Esophagus squamous epithelium (tissue), 5 donors: ENCODE measurements at places on chromosomes 12 and 14.

GRCh38 chr12:2347137-2347843 lies 294.5 kb downstream of the CACNA1C start:
- H3K27ac ChIP-seq, result no peak overlapping the region
- H3K27me3 ChIP-seq, result no peaks in the 10 kb centered on the region
- peaks cover 54% of the 10 kb centered on the region for H3K4me1 ChIP-seq
- no peak for DNase-seq
- no peak overlapping the region for H3K4me3 ChIP-seq

- no peaks in the 10 kb centered on the region for H3K36me3 ChIP-seq
- H3K27me3 ChIP-seq, result no peaks in the 10 kb centered on the region
- H3K4me1 ChIP-seq, result no peaks in the 10 kb centered on the region
- H3K27ac ChIP-seq, result no peak overlapping the region
- H3K4me3 ChIP-seq, result no peak overlapping the region
These were observed 43.1 kb downstream of the CACNA1C start for GRCh38 chr12:2095878-2096277.

DNA sequence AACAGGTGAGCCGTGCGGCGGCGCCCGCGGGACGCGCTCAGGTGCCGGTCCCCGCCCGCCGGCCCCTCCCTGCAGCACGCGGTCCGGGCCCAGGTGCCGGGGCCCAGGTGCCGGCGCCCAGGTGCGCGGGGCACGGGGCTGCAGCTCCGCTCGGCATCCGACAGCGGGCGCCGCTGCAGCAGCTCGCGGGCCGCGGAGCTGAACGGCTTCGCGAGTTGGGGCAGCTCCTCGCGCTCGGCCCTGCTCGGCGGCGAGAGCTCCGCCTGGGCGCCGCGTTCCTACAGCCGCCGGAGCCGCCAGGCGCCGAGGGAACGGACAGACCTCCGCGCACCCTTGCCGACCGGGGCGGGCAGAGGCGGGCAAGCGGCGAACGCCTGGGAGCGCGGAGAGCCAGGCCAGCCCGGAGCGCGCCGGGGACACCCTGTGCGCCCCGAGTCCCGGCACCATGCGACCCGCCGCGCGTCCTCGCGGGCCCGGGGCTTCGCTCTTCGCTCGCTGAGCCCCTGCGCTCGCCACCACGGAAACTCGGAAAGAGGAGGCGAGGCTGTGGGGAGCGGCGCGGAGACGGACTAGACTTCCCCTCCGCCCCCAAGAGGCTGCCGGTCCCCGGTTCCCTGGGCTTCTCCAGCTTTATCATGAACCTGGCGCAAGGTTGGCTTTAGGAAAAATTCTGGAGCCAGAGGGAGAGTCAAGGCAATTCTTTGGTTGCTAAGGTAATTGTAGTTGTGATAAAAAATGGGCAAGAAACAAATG lies at the start of gene RGS6:
Gene RGS6 (plus strand): TSS at position 201 of the 753 bp plus-strand sequence.
- H3K4me1 ChIP-seq, result peaks cover 23% of the 10 kb centered on the region
- H3K4me3 ChIP-seq, result peak within 1 kb of the TSS; percentile 28
- no peak within 1 kb of the TSS for H3K27ac ChIP-seq
- H3K27me3 ChIP-seq, result no peaks in the 10 kb centered on the region
- no peak for DNase-seq
- H3K36me3 ChIP-seq, result no peaks in the 10 kb centered on the region

DNA sequence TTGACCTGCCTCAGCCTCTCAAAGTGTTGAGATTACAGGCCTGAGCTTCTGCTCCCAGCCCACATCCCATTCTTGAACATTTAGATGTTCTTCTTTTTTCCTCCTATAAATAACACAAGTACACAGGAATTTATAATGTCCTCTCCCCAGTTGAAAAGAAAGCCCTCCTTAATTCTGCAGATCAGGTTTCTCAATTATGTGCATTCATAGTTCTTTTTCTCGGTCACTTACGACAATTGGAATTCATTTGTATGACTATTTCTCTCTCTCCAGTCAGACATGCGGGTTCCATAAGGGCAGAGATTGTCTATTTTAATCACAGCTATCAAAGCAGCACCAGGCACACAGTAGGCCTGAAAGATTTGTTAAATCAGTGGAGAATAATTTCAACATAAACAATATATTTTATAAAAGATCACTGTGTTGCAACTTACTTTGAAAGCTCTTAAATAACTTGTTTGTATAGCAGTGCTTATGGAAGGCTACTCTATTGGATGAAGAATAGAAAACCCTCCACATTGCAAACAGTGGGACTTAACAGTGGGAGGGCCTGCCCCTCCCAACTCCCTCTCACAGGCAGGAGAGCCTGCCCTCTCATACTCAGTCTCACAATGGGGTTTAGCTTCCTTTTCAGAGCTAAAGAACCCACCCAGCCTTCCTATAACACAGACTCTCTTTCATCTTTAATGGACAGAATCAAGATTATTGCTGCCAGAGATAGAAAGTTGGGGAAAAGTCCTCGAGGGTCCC lies 84.1 kb upstream of the TRAF3 start:
- peak overlapping the region; percentile 10 for H3K27ac ChIP-seq

GRCh38 chr12:112111931-112112330 lies 3.3 kb upstream of the NAA25 start:
- no peaks in the 10 kb centered on the region for H3K27me3 ChIP-seq
- DNase-seq, result no peak
- H3K4me3 ChIP-seq, result no peak overlapping the region
- H3K4me1 ChIP-seq, result peaks cover 21% of the 10 kb centered on the region

GRCh38 chr12:95972832-95973456 lies 23.2 kb downstream of the HAL start:
- H3K27ac ChIP-seq, result no peak overlapping the region
- no peaks in the 10 kb centered on the region for H3K4me1 ChIP-seq
- no peak overlapping the region for H3K4me3 ChIP-seq

- DNase-seq, result no peak
- H3K27ac ChIP-seq, result peak overlapping the region; percentile 82
- H3K27me3 ChIP-seq, result no peaks in the 10 kb centered on the region
- no peak overlapping the region for H3K4me3 ChIP-seq
- H3K4me1 ChIP-seq, result peaks cover 17% of the 10 kb centered on the region
These were observed 41.6 kb downstream of the ITPK1 start for GRCh38 chr14:93073910-93074769.

GRCh38 chr14:32846821-32847365 lies 91.8 kb upstream of the NPAS3 start:
- no peak for DNase-seq
- H3K27ac ChIP-seq, result no peak overlapping the region
- H3K27me3 ChIP-seq, result no peaks in the 10 kb centered on the region

DNA sequence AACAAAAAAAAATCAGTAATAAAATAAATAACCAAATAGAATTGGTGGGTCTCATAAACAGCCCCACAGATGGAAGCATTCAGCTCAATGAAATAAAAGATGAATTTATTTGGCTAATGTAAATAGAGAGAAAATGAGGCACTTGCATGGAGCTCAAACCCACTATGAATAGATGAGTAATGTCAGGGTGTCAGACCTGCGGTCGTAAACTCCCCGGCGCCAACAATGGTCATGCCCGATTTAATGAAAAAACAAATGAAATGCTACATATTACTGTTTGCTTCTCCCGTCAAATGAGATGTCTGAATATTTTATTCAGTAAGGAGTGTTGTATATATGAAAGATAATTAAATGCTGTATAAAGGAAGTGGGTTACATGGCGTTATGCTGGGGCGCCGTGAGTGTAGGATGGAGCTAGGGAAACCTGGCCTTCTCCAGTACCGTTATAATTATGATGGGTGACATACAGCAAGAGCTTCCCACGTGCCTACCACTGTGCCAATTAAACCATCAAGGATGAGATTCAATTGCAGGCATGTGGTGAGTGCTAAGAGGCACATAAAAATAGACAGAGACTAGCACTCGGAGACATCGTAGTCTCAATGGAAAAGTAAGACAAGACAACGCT lies 648.1 kb downstream of the BCL11B start:
- no peaks in the 10 kb centered on the region for H3K27me3 ChIP-seq
- DNase-seq, result no peak
- H3K36me3 ChIP-seq, result no peaks in the 10 kb centered on the region
- no peaks in the 10 kb centered on the region for H3K4me1 ChIP-seq
- no peak overlapping the region for H3K4me3 ChIP-seq
- H3K27ac ChIP-seq, result no peak overlapping the region

DNA sequence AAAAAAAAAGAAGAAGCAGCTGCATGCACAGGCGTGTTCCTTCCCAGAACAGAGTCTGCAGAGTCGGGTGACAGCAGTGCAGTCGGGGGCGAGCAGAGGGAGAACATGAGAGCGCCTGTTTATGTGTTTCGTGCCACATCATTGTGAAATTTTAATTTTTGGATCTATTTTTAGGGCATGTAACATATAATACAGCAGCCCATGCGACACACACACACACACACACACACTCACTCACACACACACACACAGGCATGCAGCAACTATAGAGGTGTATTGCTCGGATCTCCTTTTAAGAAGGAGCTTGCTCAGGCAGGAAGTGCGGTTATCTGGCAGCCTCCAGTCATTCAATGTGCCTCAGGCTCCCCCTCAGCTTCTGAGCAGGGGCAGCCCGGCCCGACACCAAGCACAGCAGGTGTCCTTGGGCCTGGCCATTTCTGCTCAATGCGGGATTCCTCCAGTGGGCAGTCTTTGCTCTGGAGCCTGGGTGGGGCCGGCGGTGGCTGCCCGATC lies 71.8 kb downstream of the ZNF664 start:
- H3K4me1 ChIP-seq, result peaks cover 14% of the 10 kb centered on the region
- no peak for DNase-seq
- no peak overlapping the region for H3K27ac ChIP-seq
- no peaks in the 10 kb centered on the region for H3K27me3 ChIP-seq

GRCh38 chr12:47065546-47065945 lies 13.9 kb upstream of the PCED1B start:
- H3K4me3 ChIP-seq, result no peak overlapping the region
- no peaks in the 10 kb centered on the region for H3K4me1 ChIP-seq
- DNase-seq, result no peak
- H3K27me3 ChIP-seq, result no peaks in the 10 kb centered on the region
- H3K36me3 ChIP-seq, result no peaks in the 10 kb centered on the region

- H3K27ac ChIP-seq, result peak overlapping the region; percentile 83
- no peaks in the 10 kb centered on the region for H3K36me3 ChIP-seq
- H3K4me1 ChIP-seq, result peaks cover 32% of the 10 kb centered on the region
- no peaks in the 10 kb centered on the region for H3K27me3 ChIP-seq
These were observed 51.0 kb upstream of the STK38L start for GRCh38 chr12:27193106-27193505.

DNA sequence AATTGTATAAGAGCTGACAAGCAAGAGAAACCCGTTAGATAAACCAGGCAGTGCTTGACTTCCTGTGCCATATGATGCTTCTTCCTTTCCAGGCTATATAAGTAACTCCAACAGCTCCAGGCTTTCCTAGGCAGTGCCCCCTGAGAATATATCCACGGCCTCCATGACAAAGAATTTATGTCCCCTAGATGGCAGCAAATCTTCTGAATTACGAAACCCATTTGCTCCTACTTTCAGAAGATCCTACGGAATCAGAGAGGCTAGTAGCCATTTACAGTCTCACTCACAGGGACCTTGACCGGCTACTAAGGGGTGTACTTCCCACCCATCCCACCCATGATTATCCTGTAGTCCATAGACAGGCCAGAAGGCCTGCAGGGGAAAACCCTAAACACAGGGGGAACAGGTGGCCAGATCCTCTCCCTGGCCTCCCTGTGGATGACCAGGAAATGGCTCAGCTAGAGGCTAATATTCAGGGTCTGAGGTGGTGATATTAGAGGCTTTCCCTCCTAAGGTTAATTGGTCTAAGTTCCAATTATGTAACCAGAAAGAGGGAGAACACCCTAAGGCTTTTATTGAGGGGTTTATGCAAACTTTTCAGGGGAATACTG lies 77.2 kb upstream of the DCD start:
- H3K27ac ChIP-seq, result no peak overlapping the region
- no peak overlapping the region for H3K4me3 ChIP-seq
- DNase-seq, result no peak
- H3K27me3 ChIP-seq, result no peaks in the 10 kb centered on the region
- no peaks in the 10 kb centered on the region for H3K4me1 ChIP-seq

DNA sequence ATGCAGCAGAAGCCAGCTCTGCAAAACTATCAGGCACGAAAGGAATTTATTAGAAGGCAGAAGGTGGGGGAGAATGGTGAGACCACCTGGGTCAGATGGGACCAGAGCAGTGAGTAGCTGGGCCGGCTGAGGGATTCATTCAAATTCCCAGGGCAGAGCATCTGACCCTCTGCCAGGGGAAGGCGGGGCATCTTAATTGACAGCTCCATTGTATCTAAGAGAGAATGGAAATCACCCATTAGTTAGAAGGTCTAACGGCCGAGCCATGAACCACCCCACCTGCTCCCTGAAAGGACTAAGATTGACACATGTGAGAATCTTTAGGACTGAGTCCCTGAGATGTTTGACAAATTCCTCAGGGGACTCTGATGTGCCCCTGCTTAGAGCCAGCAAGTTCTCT lies 83.7 kb downstream of the PHETA1 start:
- H3K27ac ChIP-seq, result no peak overlapping the region
- H3K36me3 ChIP-seq, result no peaks in the 10 kb centered on the region
- H3K4me1 ChIP-seq, result no peaks in the 10 kb centered on the region

GRCh38 chr12:42284876-42285275 lies 41.0 kb downstream of the ZCRB1 start:
- no peak for DNase-seq
- H3K27ac ChIP-seq, result no peak overlapping the region
- no peaks in the 10 kb centered on the region for H3K36me3 ChIP-seq
- no peaks in the 10 kb centered on the region for H3K4me1 ChIP-seq
- peaks cover 16% of the 10 kb centered on the region for H3K27me3 ChIP-seq
- no peak overlapping the region for H3K4me3 ChIP-seq

- peaks cover 10% of the 10 kb centered on the region for H3K4me1 ChIP-seq
- H3K27ac ChIP-seq, result peak overlapping the region; percentile 21
- no peaks in the 10 kb centered on the region for H3K27me3 ChIP-seq
- H3K4me3 ChIP-seq, result peak overlapping the region; percentile 99
- no peaks in the 10 kb centered on the region for H3K36me3 ChIP-seq
These were observed 18.3 kb upstream of the PLEKHH1 start for GRCh38 chr14:67514650-67515385.

DNA sequence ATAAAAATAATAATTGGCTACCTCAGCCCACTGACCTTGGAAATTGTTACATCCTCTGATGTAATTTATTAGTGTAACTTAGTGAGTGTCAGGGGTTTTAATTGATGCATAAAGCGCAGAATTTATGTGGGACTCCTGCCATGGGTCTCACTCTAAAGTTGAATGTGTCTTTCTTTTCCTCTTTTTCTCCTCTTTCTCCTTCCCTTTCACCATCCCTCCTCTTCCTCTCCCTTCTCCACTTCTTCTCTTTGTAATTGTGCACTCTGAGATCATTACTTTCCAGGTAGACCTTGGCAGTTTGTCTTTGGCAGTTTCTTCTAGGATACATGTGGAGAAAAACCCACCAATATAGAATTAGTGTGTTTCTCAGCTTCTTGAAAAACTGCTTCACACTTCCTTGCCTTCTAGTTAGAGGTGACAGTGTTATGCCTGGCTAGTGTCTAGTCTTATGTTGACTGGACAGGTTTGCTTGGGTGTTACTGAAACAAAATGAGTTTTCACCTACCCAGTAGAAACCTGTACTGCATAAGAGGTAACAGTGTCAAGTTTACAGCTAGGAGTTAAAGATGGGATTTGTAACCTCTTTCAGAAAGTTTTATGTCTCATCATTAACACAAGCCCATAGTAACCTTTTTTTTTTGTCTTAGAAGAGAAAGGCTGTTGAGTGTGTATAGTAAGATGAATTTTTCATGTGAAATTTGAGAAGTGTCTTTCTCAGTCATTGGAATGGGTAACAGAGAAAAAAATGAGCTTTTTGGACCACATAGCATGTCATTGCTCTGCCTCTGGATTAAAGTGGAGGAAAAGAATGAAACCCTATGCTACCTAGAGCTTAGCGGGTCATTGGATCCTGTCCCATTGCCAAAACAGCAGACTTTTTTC lies 18.6 kb downstream of the PELI2 start:
- H3K4me3 ChIP-seq, result no peak overlapping the region
- no peaks in the 10 kb centered on the region for H3K27me3 ChIP-seq
- DNase-seq, result no peak
- H3K4me1 ChIP-seq, result peaks cover 28% of the 10 kb centered on the region

- DNase-seq, result no peak
- no peaks in the 10 kb centered on the region for H3K27me3 ChIP-seq
- H3K36me3 ChIP-seq, result no peaks in the 10 kb centered on the region
- H3K4me1 ChIP-seq, result peaks cover 35% of the 10 kb centered on the region
These were observed 2.8 kb downstream of the KIF21A start for GRCh38 chr12:39440101-39440500.
